ENCODE measurements at places on chromosomes 13 and 19.
A peak's percentile ranks its signal among the peaks of the same experiment; 100 is the strongest.

DNA sequence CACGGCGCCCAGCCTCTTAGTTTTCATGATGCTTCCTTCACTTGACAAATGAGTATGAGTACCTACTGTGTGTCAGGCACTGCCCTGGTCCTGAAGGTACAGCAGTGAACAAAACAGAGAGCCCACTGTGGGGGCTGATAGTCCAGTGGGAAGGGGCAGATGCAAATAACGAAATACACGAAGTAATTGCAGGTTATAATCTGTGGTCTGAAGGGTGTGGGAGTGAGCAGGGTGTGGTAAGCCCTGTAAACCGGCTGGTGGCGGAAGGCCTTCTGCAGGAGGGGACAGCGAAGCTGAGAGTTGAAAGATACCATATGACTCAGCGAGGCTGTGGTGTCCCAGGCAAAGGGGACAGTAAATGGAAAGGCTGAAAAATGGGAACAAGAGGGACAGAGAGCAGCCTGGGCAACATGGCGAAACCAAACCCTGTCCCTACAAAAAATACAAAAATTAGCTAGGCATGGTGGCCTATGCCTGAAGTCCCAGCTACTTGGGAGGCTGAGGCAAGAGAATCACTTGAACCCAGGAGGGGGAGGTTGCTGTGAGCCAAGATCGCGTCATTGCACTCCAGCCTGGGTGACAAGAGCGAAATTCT lies 60.5 kb downstream of the MAP4K1 start:
- peak; percentile 94 for DNase-seq

DNA sequence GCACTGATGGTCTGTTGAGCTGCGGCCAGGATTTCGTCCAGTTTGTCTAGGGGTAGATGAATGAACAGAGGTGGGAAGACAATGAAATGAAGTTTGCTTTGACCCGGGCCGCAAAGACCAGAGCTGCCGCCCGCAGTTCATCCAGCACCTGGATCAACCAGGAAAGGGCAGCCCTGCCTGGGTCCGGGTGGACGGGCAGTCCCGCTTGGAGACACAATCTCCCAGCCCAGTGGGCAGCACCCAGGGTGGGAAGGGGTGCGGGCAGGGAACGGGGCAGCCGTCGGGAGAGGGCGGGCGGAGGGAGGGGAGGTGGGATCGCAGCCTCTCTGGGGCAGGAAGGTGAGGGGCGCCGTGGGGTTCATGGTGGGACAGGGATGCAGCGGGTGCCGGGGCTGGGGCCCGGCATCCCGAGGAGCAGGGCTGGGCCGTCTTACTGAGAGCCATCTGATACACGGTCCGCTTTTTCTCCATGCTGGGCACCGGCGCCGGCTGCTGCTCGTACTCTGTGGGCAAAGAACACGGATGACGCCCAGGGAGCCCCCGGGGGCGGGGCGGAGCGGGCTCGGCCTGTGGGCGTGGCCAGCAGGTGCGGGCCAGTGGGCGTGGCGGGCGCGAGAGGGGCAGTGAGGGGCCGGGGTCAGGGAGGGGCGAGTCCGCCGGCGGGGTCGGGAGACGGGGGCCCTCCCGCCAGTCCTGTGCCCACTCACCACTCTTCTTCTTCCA lies 33.1 kb downstream of the SHANK1 start:
- no peak for DNase-seq

- DNase-seq, result no peak
Measured at GRCh38 chr13:76225815-76226489, 589.8 kb downstream of the LMO7 start.

GRCh38 chr13:37479916-37480315 lies 118.7 kb downstream of the POSTN start:
- no peak for DNase-seq

- DNase-seq, result peak; percentile 92
Measured at GRCh38 chr19:872266-872951, 12.9 kb downstream of the CFD start.
